ENCODE measurements at places on chromosomes 12 and 14. TPM values are rescaled to one million over a fixed set of nuclear protein-coding genes. Genes with fewer than 3 reads are reported as not detected.
A peak's percentile ranks its signal among the peaks of the same experiment; 100 is the strongest.

Gene ACOT4
- total RNA-seq = 0.76 TPM

Gene SERPINA5
- not detected for total RNA-seq

Gene PTHLH
- total RNA-seq = not detected

Gene AMN
- total RNA-seq = not detected

- DNase-seq = no peak
Observed at GRCh38 chr12:114041590-114041989, 75.5 kb upstream of the RBM19 start.

- no peak for DNase-seq
Observed at GRCh38 chr12:123998991-123999359, 26.0 kb downstream of the ZNF664 start.

Gene RNASE7
- not detected for total RNA-seq

GRCh38 chr12:104486943-104487819, 30.4 kb downstream of the CHST11 start:
- no peak for DNase-seq

DNA sequence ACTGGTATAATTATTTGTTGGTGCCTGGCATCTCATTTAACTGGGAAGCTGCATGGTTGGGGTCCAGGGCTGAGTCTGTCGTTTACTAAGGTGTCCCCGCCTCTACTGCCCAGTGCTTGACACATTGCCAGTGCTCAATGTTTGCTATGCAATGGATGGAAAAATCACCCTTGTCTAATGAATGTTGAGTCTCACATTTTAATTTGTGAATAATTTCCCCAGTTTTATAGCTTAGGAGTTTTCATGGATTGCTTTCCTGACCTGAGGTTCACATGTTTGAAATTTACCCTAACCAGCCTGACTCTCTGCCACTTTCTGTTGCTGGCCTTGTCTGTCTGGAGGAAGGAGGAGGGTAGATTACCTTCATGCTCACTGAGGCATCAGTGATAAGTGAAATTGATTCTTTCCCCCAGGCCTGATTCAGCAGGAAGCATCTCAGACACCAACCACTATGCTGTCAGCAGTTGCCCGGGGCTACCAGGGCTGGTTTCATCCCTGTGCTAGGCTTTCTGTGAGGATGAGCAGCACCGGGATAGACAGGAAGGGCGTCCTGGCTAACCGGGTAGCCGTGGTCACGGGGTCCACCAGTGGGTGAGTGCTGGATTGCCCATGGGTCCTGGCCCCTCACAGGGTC, 2.4 kb downstream of the DHRS2 start:
- DNase-seq = no peak

DNA sequence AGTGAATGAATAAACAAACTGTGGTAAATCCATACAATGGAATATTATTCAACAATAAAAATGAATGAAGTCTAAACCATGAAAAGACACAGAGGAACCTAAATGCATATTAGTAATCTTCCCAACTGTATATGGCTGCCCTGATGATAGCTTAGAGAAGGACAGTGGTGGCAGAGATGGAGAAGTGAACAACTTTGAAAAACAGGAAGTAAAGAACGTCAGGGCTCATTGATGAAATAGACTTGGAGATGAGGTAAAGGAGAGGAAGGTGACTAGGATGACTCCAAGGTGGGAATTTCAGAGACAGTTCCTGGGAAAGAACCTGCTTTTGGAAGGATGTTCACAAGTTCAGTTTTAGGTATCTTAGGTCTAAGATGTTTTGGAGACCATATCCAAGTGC, 36.3 kb upstream of the NT5DC3 start:
- DNase-seq = no peak

Gene WBP11
- total RNA-seq = 9.0 TPM

Gene CLEC4D
- not detected for total RNA-seq

- no peak for DNase-seq
Observed at GRCh38 chr14:103319422-103319821, 14.6 kb upstream of the EIF5 start.

GRCh38 chr14:25406818-25407217, 356.9 kb upstream of the STXBP6 start:
- no peak for DNase-seq

Gene LRRK2
- total RNA-seq = 0.76 TPM

DNA sequence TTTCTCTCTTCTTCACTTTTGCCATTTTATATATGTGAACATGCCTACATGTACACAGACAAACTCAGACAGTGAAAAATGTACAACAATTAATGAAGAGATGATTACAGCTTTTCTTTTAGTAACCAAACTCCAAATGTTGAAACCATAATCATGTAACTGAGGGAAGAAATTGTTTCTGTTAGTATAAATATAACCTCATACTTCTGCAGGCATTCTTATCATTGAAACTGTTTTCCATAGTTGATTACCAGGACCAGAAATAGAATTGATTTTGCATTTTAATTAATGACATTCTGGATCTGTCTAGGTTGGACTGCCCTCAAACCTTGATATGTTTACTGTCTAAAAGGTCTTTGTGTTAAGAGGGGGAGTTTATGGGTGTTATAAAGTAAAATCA, 3.2 kb downstream of the ANO4 start:
- no peak for DNase-seq

- no peak for DNase-seq
Observed at GRCh38 chr14:54343272-54344121, 53.3 kb upstream of the CDKN3 start.

DNA sequence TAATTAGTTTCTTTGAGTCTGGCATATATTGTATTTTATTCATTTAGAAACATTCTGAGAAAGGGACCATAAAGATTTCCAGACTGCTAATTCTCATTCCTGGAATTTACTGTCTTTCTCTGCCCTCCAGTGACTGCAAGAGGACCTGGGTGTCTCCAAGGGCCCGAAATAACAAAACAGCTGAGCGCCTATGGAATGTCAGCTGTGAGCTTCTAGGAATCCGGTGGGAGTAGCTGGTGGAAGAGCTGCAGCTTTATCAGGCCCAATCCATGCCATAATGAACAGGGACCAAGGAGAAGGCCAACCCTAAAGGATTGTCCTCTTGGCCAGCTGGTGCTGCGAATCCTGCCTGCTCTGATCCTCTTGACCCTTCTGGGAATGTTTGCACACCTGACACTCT, 31.9 kb downstream of the RDH12 start:
- DNase-seq = no peak

DNA sequence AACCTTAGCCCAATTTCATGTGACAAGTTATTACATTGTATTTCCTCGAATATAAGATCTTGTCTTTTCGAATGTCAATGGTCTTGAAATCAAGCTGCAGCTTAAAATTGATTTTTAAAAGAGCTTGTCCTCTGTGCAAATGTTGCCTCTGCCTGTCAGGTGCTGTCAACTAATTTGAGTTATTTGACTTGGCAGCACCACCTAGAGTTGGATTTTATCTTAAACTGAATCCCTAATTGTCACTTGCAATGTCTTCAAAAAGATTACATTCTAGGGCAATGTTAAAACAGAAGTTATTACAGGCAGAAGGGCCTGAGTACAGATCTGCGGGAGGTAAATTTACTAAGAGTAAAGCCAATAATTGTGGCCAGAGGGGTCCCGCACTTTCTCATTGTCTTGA, 26.2 kb upstream of the TUNAR start:
- DNase-seq = no peak

GRCh38 chr12:38157933-38158401, 158.6 kb upstream of the ALG10B start:
- no peak for DNase-seq

Gene WSCD2
- not detected for total RNA-seq

- peak; percentile 93 for DNase-seq
Observed at GRCh38 chr12:19431407-19432308, 7.6 kb upstream of the AEBP2 start.

DNA sequence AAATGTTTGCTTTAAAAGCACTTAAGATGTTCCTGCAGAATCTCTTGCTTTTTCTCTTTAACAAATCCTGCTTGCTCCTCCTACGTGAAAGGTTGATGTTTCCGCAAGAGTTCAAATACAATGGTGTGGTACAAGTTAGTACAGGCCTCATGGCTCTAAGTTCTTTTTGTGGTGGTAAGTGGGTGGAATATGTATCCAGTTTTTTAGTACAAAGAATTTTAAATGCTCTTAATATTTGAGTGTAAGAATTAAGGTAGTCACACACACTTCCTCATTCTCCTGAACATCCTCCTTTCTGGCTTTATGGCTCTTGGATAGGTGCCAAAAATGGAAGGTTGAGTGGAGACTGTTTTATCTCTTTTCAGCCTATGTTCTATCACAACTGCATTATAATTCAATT, 1.8 kb downstream of the OTOGL start:
- DNase-seq = no peak

DNA sequence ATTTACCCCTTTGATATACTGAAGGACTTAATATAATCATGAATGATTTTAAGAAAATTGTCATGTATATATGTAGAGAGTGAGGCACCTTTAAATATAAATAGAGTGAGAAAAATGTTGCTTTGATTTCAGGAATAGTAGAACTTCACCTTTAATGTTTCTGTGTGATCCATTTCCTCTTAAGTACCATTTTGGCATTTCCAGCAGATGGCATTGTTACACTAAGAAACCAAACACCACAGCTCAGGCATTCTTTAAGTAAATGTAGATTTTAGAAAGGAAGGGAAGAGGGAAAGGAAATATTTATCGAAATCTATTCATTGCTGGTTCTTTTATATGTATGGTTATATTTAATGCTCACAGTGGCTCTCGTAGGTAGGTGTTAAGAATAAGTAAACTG, 556.7 kb upstream of the FBXO33 start:
- no peak for DNase-seq

DNA sequence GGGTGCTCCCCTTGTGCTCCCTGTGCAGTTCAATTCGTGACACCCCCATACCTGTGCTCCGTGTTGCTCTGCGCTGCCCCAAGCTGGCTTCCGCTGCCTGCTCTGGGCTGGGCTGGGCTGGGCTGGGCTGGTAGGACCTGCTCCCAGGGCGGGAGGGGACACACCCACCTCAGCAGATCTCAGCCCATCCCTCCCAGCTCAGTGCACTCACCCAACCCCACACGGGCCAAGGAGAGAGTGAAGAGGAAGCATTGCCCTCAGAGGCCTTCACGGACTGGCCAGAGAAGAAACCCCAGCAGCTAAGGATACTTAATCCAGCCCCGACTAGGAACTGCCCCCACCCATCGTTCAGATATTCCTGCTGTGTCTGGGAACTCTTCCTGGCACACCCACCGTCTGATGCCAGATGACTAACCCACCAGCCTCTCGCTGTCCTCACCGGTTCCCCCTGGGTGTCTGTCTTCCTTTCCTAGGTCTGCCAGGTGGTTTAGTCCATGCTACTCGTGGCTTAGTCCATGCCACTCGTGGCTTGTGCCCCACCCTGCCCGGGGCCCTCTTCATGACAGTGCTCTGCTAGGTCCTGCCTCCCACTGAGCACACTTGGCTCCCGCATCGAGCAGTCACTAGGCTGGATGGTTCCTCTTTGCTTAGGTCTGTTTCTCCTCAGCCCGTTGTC, at the start of gene LPAR5:
LPAR5 (minus strand) TSS at position 104 of the 676 bp plus-strand sequence. CDS start 14,711 bp downstream, outside the sequence.
- DNase-seq = peak; percentile 85

- DNase-seq = no peak
Observed at GRCh38 chr14:100042286-100042685, 22.9 kb upstream of the EVL start.

Gene ADAM21
- 1.7 TPM for total RNA-seq

GRCh38 chr14:95291859-95292542, 27.7 kb downstream of the CLMN start:
- peak; percentile 52 for DNase-seq

Gene CMAS
- 30.9 TPM for total RNA-seq

DNA sequence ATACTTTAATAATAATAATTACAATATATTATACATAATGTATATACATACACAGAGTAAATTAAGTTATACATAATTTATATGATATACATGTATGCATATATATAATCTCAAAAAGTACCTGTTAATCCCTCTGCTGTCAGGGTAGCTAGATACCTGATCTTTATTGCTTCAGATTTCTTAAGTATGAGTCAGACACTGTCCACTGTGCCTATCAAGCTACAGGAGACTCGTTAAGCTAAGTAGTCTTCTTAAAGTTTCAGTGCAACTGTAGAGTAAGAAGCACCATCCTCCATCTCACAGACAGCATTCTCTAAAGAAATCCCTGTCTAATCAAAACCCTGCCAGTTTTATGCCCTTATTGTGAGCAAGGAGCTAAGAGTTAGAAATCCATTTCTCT, 428.7 kb downstream of the RERGL start:
- DNase-seq = no peak

- DNase-seq = no peak
Observed at GRCh38 chr14:39876916-39877315, 444.7 kb upstream of the FBXO33 start.

DNA sequence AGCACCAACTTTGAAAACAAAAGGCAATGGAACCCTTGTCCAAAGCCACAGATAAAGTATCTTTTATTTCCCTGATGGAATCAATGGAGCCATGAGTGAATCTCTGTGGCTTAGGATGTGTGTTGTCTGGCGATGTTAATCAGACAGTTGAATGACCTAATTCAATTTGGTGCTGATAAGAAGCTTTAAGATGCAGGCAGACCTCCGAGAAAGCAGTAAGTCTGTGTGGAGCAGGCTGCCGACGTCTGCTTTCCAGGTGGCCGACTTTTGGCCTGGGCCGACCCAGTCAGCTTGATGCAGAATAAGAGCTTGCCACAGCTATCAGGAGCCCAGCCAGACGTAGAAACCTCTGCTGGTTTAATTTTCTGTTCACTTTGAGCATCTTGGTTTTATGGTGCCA, 21.1 kb upstream of the TMEM132C start:
- DNase-seq = no peak

Gene CLMN
- total RNA-seq = 0.35 TPM

- DNase-seq = peak; percentile 37
Observed at GRCh38 chr12:5276327-5276880, 155.5 kb upstream of the NTF3 start.

- DNase-seq = no peak
Observed at GRCh38 chr12:130701402-130701744, 14.7 kb downstream of the RIMBP2 start.

DNA sequence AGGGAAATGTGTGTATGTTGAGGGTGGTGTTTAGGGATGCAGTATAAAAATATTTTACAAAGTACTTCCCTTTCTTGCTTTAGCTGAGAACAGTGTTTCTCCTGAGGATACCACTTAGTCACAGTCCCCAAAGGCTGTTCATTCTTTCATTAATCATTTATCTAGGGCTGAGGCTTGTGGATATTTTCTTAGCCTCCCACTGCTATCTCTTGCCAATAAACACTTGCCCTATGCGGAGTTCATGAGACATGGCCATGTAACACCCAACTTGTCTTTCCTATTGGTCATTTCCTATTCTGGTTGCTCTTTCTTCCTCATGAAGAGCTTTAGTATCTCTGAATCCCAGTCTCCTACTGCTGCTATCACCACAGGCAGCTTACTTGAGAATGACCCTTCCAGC, 75.1 kb downstream of the ETNK1 start:
- no peak for DNase-seq

- DNase-seq = no peak
Observed at GRCh38 chr12:91347481-91348214, 165.0 kb upstream of the DCN start.

DNA sequence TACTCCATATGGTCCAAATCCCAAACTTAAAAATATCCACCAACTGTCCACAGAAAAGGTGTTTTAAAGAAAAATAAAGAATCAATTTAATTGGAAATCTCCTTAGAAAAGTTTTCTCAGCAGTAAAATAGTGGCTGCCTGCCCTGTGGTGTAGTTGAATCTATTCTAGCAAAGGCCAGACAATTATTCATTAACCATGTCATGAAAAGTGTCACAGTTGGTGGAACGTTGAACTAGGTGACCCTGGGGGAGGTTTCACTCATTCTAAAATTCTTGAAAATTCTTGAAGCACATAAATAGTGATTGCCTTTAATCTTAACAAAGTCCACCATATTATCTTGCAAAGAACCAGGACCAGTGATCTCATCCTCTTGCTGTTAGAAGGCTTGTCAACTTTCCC, 78.4 kb upstream of the GZMB start:
- no peak for DNase-seq

Data from MG63 (cell line).